ENCODE measurements at places on chromosomes 11 and 22. TPM values are rescaled to one million over a fixed set of nuclear protein-coding genes. Genes with fewer than 3 reads are reported as not detected.

ART5 gene
- not detected for total RNA-seq

ARHGAP42 gene
- 52.2 TPM for total RNA-seq

DNA sequence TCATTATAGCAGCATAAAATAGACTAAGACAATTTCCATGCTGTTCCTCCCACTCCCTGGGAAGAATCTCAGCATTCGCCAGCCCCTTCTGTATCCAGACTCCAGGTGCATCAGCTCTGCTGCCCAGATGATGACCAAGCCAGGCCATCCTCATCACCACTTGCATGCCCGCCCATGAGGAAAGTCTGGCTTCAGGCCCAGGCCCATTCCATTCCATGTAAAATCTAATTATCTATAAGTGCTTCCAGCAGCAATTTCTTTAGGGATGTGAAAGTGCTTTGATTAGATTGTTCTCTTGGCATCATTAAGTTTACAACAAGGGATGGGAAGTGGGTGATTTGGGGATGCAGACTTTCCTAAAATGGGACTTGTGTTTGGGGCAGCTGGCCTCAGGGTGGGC is 100.3 kb downstream of the INSC start:
- H3K27ac ChIP-seq = no peak overlapping the region
- no peak for DNase-seq
- H3K36me3 ChIP-seq = no peaks in the 10 kb centered on the region
- H3K4me1 ChIP-seq = no peaks in the 10 kb centered on the region
- no peaks in the 10 kb centered on the region for H3K27me3 ChIP-seq
- no peak overlapping the region for H3K4me3 ChIP-seq

DNA sequence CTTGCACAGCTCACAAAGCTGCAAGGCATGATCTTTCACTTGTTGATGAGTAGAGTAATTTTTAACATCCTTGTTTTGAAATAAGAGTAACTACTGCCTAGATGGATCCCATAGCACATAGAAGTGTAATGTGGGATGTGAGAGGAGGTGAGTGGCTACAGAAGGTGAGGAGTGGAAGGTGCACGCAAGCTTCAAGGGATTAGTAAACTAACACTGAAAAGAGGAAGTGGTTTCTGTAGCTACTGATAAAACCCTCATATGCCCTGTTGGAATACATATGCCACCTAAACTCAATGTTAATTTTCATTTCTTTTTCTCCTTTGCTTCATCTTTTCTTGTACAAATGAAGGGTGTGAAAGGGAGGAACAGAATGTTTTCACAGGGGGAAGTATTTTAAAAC is 22.0 kb upstream of the CTSC start:
- DNase-seq = no peak
- H3K27ac ChIP-seq = no peak overlapping the region
- H3K36me3 ChIP-seq = no peaks in the 10 kb centered on the region
- no peaks in the 10 kb centered on the region for H3K27me3 ChIP-seq
- H3K4me3 ChIP-seq = no peak overlapping the region

DNA sequence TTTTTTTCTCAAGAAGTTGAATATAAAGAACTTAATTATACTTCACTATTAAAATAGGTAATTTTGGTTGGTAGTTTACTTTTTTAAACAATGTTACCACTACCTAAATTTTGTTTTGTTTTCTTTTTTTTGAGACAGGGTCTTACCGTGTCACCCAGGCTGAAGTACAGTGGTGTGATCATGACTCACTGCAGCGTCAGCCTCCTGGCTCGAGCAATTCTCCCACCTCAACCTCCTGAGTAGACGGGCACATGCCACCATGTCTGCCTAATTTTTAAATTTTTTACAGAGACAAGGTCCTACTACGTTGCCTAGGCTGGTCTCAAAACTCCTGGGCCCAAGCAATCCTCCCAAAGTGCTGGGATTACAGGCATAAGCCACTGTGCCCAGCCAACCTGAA is 17.6 kb downstream of the SPCS2 start:
- H3K4me1 ChIP-seq = peaks cover 16% of the 10 kb centered on the region
- H3K36me3 ChIP-seq = peaks cover 58% of the 10 kb centered on the region
- no peaks in the 10 kb centered on the region for H3K27me3 ChIP-seq
- no peak overlapping the region for H3K4me3 ChIP-seq
- no peak for DNase-seq
- H3K27ac ChIP-seq = no peak overlapping the region

DNA sequence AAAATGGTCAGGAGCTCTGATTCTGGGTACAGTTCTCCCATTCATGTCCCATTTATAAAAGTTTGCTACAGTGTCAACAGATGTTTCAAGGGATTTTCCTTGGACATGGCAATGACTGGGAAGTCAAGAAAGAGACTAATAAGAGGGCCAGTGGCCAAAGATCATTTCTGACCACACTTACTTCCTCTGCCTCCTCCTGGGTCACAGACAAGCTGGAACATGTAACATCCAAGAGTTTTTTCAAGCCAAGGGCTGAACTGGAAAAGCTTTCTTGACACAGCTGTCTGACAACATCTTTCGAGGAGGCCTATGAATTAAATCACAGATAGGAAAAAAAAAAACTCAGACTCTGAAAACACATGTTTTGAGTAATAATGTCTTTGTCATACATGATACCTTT is 8.7 kb downstream of the COMMD9 start:
- no peak for DNase-seq
- no peaks in the 10 kb centered on the region for H3K27me3 ChIP-seq

- no peak for DNase-seq
- H3K4me3 ChIP-seq = no peak overlapping the region
- no peaks in the 10 kb centered on the region for H3K4me1 ChIP-seq
Measured at GRCh38 chr11:130546901-130547694, 98.7 kb downstream of the ADAMTS15 start.

- H3K4me3 ChIP-seq = no peak overlapping the region
- H3K4me1 ChIP-seq = no peaks in the 10 kb centered on the region
- no peaks in the 10 kb centered on the region for H3K27me3 ChIP-seq
- DNase-seq = no peak
- H3K27ac ChIP-seq = no peak overlapping the region
Measured at GRCh38 chr11:58927393-58928106, 11.7 kb upstream of the GLYATL1 start.

GRCh38 chr22:30235687-30236170 is 10.8 kb downstream of the LIF start:
- no peaks in the 10 kb centered on the region for H3K27me3 ChIP-seq
- no peak overlapping the region for H3K27ac ChIP-seq
- DNase-seq = no peak
- no peak overlapping the region for H3K4me3 ChIP-seq
- H3K4me1 ChIP-seq = peaks cover 31% of the 10 kb centered on the region

DNA sequence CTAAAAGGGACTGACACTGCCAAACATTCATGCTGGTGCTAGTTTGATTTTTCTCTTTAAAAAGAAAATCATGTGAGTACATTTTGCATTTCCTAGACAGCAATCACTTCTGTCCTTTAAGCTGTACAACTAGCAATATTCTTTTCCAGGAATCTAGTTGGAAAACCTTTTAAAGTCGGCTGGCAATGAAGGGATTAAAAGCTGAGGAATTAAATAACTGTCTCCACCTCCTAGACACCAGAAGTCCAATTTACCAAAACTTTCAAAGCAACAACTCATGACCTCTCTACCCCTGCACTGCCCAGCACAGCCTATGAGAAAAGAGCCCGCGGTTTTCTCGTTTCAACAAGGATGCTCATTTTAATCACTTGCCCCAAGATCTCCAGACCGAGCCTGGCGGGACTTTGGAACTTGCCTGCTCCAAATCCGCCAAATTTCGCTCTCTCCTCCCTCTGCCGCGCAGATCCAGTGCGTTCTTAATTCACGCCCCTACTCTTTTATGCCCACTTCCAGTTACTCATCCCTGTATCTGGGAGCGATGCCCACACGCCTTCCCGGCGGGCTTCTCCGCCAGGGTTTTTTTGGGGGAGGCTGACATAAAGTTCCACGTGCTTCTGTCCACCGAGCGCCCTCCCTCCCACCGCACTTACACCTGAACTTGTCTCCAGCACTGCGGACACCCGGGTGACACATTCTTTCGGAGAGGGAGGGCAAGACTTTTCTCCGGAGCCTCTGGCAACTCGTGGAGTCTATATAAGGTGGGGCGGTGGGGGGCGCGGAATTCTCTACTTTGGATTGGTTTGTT is 2.5 kb downstream of the MPPED2 start:
- H3K36me3 ChIP-seq = no peaks in the 10 kb centered on the region
- no peak overlapping the region for H3K4me3 ChIP-seq
- H3K4me1 ChIP-seq = no peaks in the 10 kb centered on the region
- H3K27ac ChIP-seq = no peak overlapping the region

- H3K4me3 ChIP-seq = no peak overlapping the region
- peaks cover 9% of the 10 kb centered on the region for H3K36me3 ChIP-seq
- no peaks in the 10 kb centered on the region for H3K27me3 ChIP-seq
- no peaks in the 10 kb centered on the region for H3K4me1 ChIP-seq
- DNase-seq = no peak
Measured at GRCh38 chr11:72762641-72763304, 10.6 kb upstream of the ARAP1 start.

DNA sequence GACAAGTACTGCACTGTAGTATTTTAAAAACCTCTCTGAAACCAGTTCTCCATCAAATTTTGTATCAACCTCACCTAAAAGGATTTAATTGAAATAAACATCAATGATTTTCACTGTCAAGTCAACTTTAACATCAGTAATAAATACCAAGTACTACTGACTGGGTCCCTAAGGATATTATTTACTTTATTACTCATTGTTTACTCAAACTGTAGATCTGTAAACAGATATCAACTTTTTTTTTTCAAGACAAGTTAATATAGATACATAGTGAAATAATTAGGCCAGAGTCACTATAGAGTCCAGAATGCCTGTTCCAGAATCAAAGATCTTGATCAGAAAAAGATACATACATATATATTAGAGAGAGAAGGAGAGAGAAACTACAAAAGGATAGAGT is 1.6 kb downstream of the RNF141 start:
- no peak for DNase-seq
- no peaks in the 10 kb centered on the region for H3K4me1 ChIP-seq
- no peaks in the 10 kb centered on the region for H3K27me3 ChIP-seq
- H3K27ac ChIP-seq = no peak overlapping the region

Measured in tibial nerve (tissue), 4 donors.